NCI-H226 (cell line): ENCODE measurements at places on chromosomes 16 and 17.

- DNase-seq = no peak
Observed at GRCh38 chr16:53966821-53967571, 263.0 kb downstream of the FTO start.

GRCh38 chr16:65469116-65469515 lies 347.3 kb upstream of the CDH11 start:
- no peak for DNase-seq

DNA sequence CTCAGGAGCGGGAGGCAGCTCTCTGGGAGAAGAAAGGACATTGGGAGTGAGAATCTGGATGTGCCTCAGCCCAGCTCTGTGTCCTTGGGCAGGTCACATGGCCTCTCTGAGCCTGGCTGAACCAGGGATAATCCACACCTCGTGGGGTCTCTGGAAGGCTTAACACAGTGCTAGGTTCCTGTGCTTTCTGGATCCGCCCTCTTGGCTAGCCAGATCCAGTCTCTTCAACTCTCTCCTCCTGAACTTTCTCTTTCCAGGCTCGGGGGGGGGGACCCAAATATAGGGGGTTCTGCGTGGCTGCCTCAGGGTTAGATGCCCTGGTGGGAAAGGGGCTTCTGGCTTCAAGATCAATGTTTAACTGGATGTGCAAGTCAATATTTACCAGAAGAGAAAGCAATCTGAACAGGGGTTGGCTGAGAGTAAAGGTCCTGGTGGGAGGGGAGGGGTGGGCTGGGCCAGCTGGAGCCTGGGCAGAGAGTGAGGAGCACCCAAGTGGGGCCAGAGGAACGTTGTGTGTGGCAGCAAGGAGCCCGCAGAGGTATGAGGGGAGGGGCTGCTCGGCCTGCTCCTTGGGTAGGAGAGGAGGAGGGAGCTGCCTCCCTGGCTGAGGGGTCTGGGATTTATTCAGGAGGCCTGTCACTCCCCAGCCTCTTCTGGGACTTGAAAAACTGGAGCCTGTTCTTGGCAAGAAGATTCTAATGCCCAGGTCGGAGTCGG lies at the start of gene SERPINF2:
Gene SERPINF2 (plus strand): TSS at position 501 of the 717 bp plus-strand sequence. CDS start 2,125 bp downstream, outside the sequence.
- no peak for DNase-seq

DNA sequence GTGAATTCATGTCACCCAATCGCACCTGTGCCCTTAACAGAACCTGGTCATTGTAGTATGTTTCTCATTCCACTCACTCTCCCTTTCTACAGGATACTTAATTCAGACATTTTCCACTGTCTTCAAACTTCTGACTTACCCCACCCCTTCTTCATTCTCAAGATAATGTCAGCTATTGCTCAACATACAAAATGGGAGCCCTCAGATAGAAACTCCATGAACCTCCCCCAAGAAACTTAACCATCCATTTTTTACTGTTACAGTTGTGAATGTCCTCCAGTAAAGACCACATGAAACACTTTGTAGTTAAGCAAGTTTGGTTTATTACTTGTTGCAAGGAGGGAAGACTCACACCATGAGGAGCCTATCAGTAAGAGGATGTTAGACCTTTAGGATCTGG lies 22.1 kb upstream of the ARHGAP17 start:
- DNase-seq = no peak

- no peak for DNase-seq
Observed at GRCh38 chr17:32356750-32357149, 6.8 kb downstream of the ZNF207 start.

GRCh38 chr17:72542317-72542716 lies 421.5 kb downstream of the SOX9 start:
- DNase-seq = no peak

GRCh38 chr17:41793784-41794539 lies 7.5 kb upstream of the JUP start:
- no peak for DNase-seq

- no peak for DNase-seq
Observed at GRCh38 chr17:18344021-18344420, 19.3 kb downstream of the SHMT1 start.

GRCh38 chr17:4931963-4932362 lies at the start of gene GP1BA:
GP1BA (plus strand) TSS chr17:4932277; CDS start chr17:4932605, 328 bp downstream.
- DNase-seq = no peak

DNA sequence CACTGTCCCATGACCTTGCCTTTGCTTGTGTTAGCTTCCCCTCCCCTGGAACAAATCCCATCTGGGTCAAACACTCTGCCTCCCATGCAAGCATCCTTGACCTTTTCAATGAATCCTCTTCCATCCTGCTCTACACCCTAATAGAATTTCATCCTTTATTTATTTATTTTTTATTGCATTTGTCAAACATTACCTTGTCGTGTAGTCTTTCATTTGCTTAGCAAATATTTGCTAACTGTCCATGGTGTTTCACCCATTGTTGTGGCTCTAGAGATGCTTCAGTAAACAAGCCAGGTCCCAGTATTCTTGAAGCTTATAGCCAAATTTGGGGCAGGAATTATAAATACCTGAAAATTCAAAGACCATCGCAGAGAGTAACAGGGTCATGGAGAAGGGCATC lies 51.0 kb upstream of the MRTFB start:
- no peak for DNase-seq

- no peak for DNase-seq
Observed at GRCh38 chr16:3135126-3135715, 392 bp downstream of the ZNF213 start.

DNA sequence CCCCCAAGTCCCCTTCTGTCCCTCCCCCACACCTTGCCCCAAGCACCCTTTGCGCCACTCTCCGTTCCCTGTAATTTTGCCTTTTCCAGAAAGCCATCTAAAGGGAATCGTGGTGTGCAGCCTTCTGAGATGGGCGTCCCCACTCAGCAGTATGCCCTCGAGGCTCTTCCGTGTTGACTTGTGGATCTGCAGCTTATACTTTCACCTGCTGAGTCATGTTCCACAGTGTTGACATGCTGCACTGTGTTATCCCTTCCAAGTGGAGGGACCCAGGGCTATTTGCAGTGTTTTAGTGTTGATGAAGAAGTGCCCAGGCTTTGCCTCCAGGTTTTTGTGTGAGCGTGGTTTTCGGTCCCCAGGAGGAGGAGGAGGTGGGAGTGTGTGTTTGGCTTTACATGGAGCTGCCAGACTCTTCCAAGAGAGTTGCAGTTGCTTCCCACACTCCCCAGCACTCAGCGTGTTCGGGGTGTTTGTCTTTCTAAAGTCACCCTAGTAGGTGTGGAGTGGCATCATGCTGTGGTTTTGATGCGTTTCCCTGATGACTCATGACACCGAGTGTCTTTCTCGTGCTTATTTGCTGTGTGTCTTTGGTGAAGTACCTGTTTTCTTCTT lies 32.1 kb upstream of the JPT2 start:
- DNase-seq = no peak
